ENCODE measurements at places on chromosomes 3 and 15.

DNA sequence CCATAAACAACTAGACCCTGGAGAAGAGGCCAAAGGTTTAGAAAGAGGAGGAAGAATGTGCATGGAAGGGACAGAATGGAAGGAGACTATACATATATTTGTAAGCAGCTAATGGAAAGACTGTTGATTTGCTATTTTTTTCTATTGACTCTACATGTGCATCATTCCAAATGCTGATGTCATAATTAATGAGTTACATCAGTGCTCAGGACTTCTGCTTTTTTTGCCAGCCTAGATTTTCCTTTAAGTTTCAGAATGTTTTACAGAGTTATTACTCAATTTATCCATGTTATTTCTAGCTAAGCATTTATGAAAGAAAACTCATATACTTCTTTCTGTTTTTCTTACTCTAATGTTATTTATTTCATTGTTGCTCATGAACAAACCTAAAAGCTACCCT is 62.6 kb upstream of the VGLL3 start:
- no peak for DNase-seq

- no peak for DNase-seq
Measured at GRCh38 chr15:51227940-51228732, 110.3 kb downstream of the CYP19A1 start.

- no peak for DNase-seq
Measured at GRCh38 chr15:63111481-63111880, 10.2 kb upstream of the LACTB start.

DNA sequence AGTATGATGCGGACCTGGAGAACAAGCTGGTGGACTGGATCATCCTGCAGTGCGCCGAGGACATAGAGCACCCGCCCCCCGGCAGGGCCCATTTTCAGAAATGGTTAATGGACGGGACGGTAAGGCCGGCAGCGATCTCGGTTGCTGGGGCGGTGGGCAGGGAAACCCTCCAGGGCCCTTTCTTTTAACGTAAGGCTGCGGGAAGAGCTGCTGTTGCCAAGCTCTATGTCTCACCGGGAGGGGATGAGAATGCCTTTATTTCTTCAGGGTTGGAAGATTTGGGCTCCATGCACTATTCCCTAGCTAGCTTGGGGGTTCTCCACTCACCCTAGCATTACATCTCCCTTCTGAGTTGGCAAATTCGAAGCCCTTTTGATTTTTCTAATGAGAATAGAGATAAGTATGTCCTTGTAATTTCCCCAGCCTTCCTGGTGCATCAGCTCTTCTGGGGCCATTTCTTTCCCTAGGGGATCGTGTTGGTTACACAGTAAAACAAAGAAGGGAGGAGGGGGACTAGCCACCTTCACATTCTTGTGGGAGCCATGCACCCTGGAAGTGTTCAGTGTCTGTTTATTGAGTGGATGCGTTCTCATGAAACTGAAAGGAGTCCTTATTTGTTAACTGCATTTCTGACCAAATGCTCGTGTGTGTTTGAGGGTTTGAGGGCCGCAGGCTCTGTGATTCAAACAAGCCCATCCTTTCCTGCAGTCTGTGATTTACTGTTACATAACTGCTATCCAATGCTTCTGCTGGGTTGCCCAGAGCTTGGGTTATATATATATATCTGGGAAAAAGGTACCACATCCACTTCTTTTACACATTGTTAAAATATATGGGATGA is 982 bp downstream of the TAGLN3 start:
- DNase-seq: no peak

- DNase-seq: no peak
Measured at GRCh38 chr3:37660782-37661181, 200.9 kb upstream of the CTDSPL start.

DNA sequence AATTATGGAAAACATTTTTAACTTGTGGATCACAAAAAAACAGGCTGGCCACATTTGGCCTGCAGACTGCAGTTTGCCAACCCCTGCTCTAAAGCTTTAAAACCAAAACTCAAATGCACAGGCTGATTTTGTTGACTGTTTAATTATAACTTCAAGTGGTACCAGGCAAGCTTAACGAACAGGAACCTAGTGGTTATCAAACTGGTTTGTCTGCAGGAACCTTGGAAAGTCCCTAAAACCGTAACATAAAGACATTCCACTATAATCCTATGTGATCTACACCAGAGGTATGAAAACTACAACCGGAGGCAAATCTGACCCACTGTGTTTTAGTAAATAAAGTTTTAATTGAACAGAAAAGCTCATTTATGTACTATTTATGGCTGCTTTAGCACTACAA is 52.4 kb downstream of the TBL1XR1 start:
- DNase-seq: no peak

DNA sequence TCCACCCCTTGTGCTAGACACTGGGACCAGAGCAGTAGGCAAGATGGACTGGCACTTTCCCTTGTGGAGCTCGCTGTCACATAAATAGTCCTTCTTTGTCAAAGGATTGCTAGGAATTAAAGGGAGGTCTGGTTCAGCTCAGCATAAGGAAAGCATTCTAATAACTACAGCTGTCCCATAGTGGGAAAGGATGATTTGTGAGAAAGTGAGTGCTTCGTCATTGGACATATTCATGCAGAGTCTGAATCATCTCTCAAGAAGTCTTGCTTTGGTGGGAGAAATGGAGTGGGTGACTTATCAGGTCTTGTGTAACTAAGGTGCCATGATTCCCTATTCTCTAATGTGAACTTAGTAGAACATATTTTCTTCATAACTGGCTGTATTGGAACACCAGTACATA is 14.7 kb downstream of the PPARG start:
- no peak for DNase-seq

GRCh38 chr3:30915782-30916181 is 21.3 kb upstream of the GADL1 start:
- no peak for DNase-seq

GRCh38 chr3:173410849-173411248 is 13.3 kb downstream of the NLGN1 start:
- DNase-seq: no peak

GRCh38 chr3:39146611-39147591 is 6.5 kb downstream of the CSRNP1 start:
- DNase-seq: peak; percentile 69

GRCh38 chr3:44058022-44058867 is 183.4 kb upstream of the TOPAZ1 start:
- DNase-seq: peak; percentile 36

GRCh38 chr15:63597821-63598220 is 634 bp downstream of the FBXL22 start:
- DNase-seq: no peak

GRCh38 chr3:53375019-53375418 is 27.7 kb upstream of the DCP1A start:
- no peak for DNase-seq

DNA sequence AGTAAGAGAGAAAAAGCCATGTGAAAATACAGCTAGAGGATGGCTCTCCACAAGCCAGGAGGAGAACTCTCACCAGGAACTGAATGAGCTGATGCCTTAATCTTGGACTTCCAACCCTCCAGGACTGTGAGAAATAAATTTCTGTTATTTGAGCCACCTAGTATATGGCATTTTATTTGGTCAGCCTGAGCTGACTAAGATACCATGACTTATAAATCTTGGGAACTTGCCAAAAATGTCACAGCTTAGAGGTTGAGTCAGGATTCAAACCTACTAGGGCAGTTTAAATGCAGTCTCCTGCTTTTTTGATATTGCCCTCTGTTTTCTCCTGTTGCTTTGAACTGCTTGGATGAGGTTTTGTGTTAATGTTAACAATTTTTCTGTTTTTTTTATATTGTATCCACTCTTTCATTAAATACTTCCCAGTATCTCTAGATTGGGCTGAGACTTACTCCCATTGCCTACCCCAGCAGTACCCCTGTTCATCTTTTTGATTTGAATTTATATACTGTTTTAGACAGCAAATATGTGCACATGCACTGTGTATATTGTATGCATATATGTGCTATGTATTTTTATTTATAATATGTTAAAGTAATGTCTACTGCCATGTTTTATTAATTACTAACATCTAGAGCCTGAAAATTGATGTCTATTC is 1223.2 kb downstream of the OTOL1 start:
- no peak for DNase-seq

- no peak for DNase-seq
Measured at GRCh38 chr3:13173186-13173585, 100.0 kb upstream of the IQSEC1 start.

- no peak for DNase-seq
Measured at GRCh38 chr3:182650568-182651128, 142.7 kb upstream of the ATP11B start.

- no peak for DNase-seq
Measured at GRCh38 chr3:126525853-126526667, 2.1 kb downstream of the CHST13 start.

GRCh38 chr15:70833861-70834765 is 19.8 kb downstream of the LARP6 start:
- DNase-seq: no peak

GRCh38 chr3:169029674-169030285 is 633.7 kb downstream of the MECOM start:
- DNase-seq: no peak

DNA sequence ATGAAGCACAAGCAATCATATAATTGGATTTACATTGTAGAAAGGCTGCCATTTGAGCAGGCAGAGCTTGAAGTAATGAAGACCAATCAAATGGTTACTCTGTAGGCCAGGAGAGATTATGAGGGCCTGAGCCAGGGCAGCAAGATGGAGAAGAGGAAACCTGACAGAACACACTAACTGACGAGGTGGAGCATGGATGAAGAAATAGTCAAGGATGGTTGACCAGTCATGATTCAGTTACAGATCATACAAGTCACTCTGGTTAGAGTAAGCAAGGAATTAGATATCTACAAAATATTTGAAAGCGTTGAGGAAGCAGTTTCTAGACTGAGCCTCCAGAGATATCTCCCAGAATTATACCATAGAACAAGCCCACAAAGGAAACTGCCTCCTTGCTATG is 101.8 kb upstream of the THSD4 start:
- DNase-seq: no peak

GRCh38 chr15:90051874-90052273 is 50.4 kb downstream of the IDH2 start:
- DNase-seq: no peak

GRCh38 chr15:95600367-95600766 is 730.1 kb upstream of the NR2F2 start:
- DNase-seq: no peak

DNA sequence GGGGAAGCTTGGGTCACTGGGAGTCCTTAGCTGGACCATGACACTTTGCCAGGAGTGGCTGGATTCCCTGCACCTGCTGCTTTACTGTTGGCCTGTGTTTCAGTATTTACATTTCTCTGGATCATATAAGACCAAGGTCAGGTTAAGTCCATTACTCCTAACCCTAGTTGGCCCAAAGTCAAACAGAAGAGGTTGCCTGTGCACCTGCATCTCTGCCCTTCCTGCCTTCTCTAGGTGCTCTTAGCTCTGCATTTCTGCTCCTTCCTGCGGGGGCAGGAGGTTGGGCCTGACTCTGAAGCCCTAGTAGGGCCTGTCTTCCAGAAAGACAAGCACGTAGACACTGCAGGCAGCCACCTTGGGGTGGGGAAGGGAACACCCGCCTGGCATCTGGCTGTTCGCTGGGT is 124.3 kb downstream of the RPLP1 start:
- DNase-seq: no peak

GRCh38 chr15:78396976-78397375 is 41.0 kb upstream of the IREB2 start:
- no peak for DNase-seq

DNA sequence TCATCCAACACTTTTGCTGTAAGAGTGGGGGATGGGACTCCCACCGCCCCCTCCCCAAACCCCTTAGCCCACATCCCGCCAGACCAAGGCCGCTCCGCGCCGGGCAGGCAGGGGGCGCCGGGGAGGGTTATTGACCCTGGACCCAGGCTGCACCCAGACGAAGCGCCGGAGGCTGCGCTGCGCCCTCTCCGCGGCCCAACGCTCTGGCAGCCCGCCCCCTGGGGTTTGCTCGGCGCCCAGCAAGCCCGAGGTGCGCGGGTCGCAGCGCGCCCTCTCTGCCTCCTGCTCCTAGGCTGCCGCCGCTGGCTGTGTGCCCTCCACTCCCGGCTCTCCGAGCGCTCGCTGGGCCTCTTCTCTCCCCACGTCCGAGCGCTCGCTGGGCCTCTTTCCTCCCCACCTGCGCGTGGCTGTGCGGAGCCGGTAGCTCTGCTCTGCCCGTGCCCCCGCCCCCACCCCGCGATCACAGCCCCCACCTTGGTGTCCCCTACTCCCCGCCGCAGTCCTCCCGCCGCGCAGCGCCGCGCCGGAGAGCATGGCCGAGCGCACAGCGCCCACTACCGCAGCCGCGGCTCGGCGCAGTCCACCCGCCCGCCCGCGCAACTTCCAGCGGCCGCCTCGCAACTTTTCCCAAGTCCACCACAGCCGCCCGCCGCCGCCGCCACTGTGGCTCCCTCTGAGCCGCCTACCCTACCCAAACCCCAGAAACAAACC is 1.2 kb downstream of the MECOM start:
- no peak for DNase-seq

GRCh38 chr3:49501842-49502241 is 31.8 kb downstream of the DAG1 start:
- no peak for DNase-seq

DNA sequence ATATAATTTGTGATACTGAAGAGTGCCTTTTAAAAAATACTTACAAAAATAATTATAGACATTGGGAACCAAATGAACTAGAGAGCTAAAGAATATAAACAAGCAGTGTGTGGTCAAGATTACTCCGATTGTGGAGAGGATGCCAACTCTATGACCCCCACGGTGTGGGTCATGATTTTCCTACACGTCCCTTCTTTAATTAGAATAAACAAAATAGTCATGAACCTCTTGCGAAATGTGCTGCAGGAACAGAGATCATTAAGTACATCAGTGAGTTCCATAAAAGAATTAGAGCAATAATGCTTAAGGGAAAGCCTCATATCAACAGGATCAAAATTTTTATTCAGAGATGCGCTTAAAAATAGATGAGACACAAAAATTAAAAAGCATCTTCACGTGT is 476.6 kb upstream of the ROBO1 start:
- no peak for DNase-seq

- DNase-seq: no peak
Measured at GRCh38 chr3:6182476-6182875, 678.4 kb upstream of the GRM7 start.

DNA sequence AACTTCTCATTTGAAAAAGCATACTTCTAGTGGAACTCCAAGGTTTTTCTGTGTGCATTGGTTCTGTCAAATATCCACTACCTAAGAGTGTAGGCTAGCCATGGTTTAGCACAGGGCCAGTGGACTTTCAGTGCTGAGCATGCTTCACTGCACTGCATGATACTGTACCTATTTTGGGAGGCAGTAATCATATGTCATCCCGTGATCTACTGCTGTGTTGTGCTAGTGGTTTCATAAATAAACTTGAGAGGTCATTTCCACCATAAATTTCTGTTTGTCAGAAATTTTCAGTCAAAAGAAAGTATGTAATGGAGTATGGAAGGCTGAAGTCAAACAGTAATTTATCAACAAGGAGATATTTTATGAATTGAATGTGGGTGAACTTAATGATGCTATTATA is 203.6 kb downstream of the ROBO1 start:
- no peak for DNase-seq

GRCh38 chr3:113684271-113684819 is 12.1 kb downstream of the USF3 start:
- no peak for DNase-seq

- no peak for DNase-seq
Measured at GRCh38 chr3:15982667-15983196, 185.0 kb upstream of the ANKRD28 start.

GRCh38 chr15:60021589-60022378 is 17.7 kb downstream of the FOXB1 start:
- no peak for DNase-seq

- no peak for DNase-seq
Measured at GRCh38 chr15:78365917-78366316, 25.8 kb downstream of the CRABP1 start.

Data from stimulated activated CD8-positive, alpha-beta memory T cell treated with anti-CD3 and anti-CD28 coated beads, Interleukin-4, amount 100 ng/mL, for 4 hours (primary cell).